ENCODE measurements at places on chromosomes 16 and 17.

DNA sequence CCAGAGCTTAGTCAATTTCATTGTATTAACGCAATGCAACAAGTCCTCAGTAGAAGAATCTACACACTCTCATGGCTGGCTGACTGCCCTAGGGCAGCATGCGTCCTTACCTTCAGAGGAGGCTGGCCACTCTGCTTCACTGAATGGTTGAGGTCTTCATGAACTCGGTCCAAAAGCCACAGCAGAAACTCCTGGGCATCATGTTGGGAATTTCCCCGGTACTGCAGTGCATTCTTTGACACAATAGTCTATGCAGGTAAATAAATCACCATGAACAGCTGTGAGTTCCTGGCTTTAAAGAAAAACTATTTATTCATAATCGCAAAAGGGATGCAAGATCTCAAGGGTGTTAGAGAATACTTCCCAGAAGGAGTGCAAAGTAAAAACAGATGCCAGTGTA is 41.3 kb downstream of the USP31 start:
- no peak for DNase-seq

DNA sequence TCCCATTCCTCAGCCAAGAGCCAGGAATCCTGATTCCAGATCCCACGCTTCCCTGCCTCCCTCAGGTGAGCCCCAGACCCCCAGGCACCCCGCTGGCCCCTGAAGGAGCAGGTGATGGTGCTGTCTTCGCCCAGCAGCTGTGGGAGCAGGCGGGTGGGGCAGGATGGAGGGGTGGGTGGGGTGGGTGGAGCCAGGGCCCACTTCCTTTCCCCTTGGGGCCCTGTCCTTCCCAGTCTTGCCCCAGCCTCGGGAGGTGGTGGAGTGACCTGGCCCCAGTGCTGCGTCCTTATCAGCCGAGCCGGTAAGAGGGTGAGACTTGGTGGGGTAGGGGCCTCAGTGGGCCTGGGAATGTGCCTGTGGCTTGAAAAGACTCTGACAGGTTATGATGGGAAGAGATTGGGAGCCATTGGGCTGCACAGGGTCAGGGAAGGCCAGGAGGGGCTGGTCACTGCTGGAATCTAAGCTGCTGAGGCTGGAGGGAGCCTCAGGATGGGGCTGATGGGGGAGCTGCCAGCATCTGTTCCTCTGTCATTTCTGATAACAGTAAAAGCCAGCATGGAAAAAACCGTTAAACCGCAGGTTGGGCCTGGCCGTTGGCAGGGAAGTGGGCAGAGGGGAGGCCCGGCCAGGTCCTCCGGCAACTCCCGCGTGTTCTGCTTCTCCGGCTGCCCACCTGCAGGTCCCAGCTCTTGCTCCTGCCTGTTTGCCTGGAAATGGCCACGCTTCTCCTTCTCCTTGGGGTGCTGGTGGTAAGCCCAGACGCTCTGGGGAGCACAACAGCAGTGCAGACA is at the start of gene SPN:
Gene SPN (plus strand): TSS at position 232 of the 791 bp plus-strand sequence. CDS start 482 bp downstream, at position 714.
- DNase-seq, result no peak

GRCh38 chr17:73343739-73344454 is 32.1 kb upstream of the CDC42EP4 start:
- no peak for DNase-seq

- no peak for DNase-seq
Observed at GRCh38 chr17:42202696-42203095, 8.4 kb upstream of the GHDC start.

DNA sequence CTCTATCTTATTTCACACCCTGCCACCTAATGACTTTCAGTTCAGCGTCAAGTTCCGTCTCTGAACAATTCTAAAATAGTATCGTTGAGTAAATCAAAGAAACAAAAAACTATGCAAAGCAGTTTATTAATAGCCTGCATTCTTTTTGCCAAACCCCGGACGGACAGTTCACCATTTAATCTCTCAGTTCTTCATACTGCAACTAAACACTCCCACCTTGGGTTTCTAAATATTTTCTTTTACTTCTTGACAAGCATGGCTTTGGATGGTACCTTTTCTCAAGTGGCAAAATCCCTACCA is 1.2 kb downstream of the MYH11 start:
- DNase-seq, result no peak

- DNase-seq, result no peak
Observed at GRCh38 chr16:25020112-25020631, 5.0 kb upstream of the ARHGAP17 start.

GRCh38 chr16:16004314-16004749 is 54.9 kb downstream of the ABCC1 start:
- no peak for DNase-seq

DNA sequence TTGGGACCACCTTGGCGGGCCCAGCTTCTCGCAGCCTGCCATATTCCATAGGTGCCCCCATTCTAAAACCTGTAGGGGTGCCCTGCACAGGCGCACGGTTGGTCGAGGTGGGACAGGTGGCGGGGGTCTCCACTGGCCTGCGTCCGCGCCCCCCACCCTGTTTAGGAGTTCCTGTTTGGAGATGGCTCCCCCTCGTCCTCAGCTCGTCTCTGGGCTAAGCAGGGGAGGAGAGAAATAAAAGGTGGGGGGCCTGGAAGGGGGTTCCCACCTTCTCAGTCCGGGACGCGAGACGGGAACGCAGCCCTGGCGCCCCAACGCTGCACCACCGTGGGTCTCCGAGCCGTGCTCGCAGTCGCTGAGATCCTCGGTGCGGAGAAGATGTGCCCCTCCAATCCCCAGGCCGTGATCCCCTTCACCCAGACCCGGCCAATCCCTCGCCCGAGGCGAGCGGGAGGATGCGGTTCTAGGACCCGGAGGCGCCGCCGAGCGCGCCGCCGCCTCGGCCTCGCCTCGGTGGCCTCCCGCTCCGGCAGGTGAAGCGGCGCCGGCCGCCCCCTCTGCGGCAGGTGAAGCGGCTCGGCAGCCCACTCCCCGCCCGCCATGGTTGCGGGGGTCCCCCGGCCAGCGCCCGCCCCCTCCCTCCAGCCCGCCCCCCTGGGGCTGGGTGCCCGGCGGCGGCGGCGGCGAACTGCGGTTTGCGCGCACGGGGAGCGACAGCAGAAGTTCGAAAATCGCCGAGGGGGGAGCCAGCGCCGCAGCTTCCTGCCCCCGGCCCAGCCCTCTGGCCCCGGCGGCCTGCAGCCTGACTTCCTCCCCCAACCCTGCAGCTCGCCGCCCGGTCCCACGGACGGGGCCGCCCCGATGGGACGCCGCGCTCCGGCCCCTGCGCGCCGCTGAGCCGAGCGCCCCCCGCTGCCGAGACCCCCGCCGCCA is at the start of gene FMNL1:
Gene FMNL1 (plus strand): TSS at position 805 of the 933 bp plus-strand sequence. CDS start 240 bp downstream, outside the sequence.
- DNase-seq, result peak; percentile 65

- DNase-seq, result no peak
Observed at GRCh38 chr16:31329671-31330552, 25.1 kb upstream of the ITGAX start.

DNA sequence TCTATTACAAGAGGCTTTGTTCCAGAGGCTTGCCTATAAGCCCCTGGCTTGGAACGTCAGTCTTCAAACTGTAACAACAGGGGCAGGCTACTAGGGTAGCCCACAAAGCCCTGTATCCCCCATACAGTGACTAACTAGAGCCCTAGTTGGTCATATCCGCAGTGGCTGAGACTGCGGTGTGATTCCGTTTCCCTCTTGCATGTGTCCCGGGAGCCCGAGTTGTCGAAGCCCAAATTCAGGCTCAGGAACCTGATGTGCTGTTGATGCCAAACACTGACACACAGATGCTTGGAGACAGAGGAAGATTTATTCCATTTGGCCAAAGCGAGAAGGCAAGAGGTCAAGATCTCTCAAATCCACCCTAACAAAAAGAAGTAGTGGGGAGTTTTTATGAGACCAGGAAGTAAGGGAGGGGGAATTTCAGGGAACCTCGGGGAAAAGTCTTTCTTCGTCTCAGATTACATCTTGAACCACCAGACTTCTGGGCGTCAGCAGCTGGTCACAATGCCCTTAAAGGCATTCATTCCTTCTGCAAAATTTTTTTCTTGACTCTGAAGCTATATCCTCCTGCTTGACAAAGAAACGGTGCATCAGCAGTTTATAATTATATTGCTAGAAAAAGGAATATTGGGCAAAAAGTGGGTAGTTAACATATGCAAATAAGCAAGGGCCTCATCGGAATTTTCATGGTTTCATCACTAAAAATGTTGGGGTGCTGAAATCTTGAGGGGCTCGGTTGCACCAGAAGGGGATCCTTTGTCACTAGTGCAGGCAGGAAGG is 879 bp downstream of the SLFN5 start:
- peak; percentile 60 for DNase-seq

DNA sequence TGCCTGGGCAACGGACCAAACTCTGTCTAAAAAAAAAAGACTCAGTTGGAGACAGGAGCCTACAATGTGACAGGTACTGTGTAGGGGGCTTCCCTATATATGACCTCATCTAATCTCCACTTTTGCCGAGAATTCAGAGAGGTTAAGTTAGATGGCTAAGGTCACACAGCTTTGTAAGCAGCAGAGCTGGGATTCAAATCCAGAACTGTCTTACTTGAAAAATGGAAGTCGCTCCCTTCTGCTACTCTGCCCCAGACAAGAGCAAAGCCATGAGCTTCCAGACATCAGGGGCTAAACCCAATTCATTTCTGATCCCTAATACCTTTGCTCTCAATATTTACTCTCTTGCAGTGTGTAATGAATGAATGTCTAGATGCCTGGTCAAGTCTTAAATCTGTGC is 41.5 kb upstream of the ABCC12 start:
- DNase-seq, result no peak

DNA sequence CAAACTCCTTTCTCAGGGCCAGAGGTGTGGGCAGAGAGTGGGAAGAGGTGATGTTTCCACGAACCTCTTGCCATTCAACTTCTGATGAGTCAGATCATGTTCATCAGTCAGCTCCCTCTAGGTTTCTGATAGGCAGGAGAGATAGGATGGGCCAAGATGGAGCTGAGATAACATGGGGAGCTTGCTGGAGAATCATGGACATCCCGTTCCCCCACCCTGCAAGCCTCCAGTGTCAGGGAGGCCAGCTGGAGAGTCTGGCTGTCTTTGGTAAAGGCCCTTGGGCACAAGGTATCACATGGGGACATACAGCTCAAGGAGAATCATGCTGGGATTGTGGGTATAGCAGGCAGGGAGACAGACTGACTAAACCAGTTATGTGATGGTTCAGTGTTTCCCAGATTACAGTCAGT is 136.0 kb upstream of the IRX3 start:
- DNase-seq, result no peak
